ENCODE measurements at places on chromosomes 2 and 18. TPM values are rescaled to one million over a fixed set of nuclear protein-coding genes. Genes with fewer than 3 reads are reported as not detected.

GRCh38 chr18:77635451-77635850 is 385.8 kb downstream of the GALR1 start:
- peak; percentile 90 for DNase-seq

DNA sequence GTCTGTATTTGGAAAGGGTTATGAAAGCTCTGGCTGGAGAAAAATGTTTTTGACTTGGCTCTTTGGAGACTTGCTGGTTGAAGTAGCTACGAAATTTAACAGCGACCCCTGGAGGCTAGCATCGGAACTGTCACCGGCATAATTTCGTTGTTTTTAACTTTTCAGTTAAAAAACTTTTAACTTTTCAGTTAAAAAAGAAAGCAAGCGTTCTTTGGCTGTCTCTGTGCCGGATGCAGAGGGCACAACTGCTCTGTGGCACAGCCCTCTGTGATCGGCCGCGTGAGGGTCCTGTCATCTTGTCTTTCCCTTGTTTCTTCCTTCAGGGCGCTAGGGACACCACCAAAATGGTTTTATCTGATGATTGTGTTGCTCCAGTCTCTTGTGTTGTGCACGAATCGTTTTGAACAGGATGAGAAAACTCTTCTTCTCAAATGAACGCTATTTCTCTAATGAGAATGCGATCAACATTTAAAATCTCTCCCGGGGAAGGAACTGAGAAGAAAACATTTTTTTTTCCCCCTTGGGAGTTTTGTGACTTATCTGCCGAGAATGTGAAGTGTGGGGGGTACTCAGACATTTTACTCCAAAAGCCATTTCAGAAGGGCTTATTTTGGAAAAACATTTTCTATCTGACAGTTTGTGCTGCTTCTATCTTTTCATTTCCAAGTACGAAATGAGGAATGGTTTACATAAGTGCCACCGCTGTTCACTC is 57.1 kb downstream of the ADCYAP1 start:
- peak; percentile 49 for DNase-seq

DNA sequence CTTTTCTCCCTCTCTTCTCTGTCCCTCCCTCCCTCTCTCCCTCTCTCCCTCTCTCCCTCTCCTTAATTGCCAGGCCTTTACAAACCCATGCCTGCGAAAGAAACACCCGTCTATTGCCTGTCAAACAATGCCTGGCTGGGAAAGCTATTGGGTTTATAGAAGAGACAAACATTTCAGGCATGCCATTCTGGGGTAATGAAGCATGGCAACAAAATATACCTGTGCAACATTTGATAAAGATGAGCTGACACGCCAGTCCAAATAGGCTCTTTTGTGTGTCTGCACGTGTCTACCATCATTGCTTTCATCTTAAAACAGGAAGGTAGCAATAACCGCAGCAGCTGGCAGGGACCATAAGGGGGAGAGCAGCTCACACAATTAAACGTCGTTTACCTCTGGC is 282.1 kb downstream of the ZNF516 start:
- DNase-seq, result no peak

DNA sequence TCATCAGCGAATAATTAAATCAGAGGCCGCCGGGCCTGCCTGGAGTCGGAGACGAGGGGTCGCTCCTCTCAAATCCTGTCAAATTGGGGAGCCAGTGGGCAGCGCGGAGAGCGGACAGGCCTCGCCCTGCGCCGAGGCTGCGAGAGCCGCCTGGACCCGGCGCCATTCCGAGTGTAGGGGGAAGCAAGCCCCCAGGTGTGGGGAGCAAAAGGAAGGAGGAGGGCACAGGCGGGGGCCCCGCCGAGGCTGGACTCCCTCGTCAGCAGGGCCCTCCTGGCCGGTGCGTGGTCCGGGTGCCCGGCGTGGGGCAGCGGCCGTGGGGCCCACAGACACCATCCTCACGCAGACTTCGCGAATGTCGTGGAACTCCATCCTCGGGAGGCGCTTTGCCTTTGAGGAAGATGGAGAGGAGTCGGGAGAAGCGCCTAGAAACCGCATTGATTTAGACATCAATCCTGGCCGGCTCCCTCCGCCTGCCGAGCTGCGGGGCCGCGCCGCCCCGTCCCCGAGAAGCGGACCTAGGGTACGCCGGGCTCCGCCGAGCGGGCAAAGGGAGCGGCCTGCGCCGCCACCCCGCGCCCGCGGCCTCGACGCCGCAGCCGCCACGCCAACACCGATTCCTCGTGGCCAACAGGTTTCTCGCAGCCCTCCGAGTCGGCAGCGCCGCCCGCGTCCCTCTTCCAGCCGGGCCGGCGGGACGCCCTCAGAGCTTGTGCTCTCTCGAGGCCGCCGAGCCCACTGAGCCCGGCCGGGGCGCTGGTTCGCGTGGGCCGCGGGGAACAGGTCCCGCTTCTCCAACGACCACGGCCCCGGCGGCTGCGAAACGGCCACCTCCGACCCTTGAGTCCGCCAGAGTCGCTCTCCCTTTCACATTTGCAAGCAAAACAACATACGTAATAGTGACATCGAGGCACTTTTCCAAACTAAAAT is 6.7 kb upstream of the ONECUT2 start:
- DNase-seq, result no peak

- no peak for DNase-seq
These were observed 155.9 kb downstream of the DPP10 start for GRCh38 chr2:114598329-114598728.

- DNase-seq, result no peak
These were observed 87.2 kb upstream of the HPCAL1 start for GRCh38 chr2:10215393-10215935.

Gene BOLL
- polyA plus RNA-seq, result 3.3 TPM

Gene DTNA
- 98.5 TPM for polyA plus RNA-seq

Gene RNF144A
- 26.9 TPM for polyA plus RNA-seq

Gene FBXO15
- 0.42 TPM for polyA plus RNA-seq
